ENCODE measurements at places on chromosomes 12 and 14. TPM values are rescaled to one million over a fixed set of nuclear protein-coding genes. Genes with fewer than 3 reads are reported as not detected.

GRCh38 chr12:110546339-110546738, 36.8 kb downstream of the PPTC7 start:
- no peak overlapping the region for H3K27ac ChIP-seq
- peaks cover 40% of the 10 kb centered on the region for H3K36me3 ChIP-seq
- DNase-seq = no peak
- peaks cover 93% of the 10 kb centered on the region for H3K4me1 ChIP-seq
- H3K27me3 ChIP-seq = no peaks in the 10 kb centered on the region

- H3K4me3 ChIP-seq = no peak overlapping the region
- H3K27ac ChIP-seq = peak overlapping the region; percentile 16
- no peaks in the 10 kb centered on the region for H3K27me3 ChIP-seq
- H3K36me3 ChIP-seq = peaks cover 51% of the 10 kb centered on the region
- DNase-seq = no peak
Observed at GRCh38 chr12:50188875-50189575, 21.9 kb upstream of the CERS5 start.

DNA sequence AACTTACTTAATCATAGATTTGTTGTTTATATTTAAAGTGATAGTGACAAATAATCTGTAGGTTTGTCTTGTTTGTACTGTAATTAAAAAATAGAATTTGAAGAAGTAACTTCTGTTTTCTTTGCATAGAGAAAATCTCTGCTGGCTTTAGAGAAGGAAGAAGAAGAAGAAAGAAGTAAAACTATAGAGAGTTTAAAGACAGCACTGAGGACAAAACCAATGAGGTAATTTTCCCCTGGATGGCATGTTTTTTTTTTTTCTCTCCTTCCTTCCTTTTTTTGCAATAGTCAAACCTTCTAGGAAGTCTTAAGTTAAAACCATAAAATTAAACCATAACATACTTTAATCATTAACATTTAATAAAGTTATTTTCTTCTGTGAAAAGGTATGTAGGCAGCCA, 131.9 kb downstream of the DAAM1 start:
- peaks cover 6% of the 10 kb centered on the region for H3K4me1 ChIP-seq
- DNase-seq = no peak
- H3K27ac ChIP-seq = peak overlapping the region; percentile 70
- H3K36me3 ChIP-seq = no peaks in the 10 kb centered on the region
- H3K27me3 ChIP-seq = no peaks in the 10 kb centered on the region
- H3K4me3 ChIP-seq = no peak overlapping the region

- peaks cover 52% of the 10 kb centered on the region for H3K36me3 ChIP-seq
- no peak for DNase-seq
- no peak overlapping the region for H3K4me3 ChIP-seq
- H3K4me1 ChIP-seq = no peaks in the 10 kb centered on the region
- H3K27me3 ChIP-seq = no peaks in the 10 kb centered on the region
Observed at GRCh38 chr14:74834692-74835392, 41.1 kb downstream of the PROX2 start.

- no peaks in the 10 kb centered on the region for H3K27me3 ChIP-seq
- no peaks in the 10 kb centered on the region for H3K36me3 ChIP-seq
- H3K4me3 ChIP-seq = no peak overlapping the region
Observed at GRCh38 chr12:74780182-74780849, 242.7 kb downstream of the ATXN7L3B start.

GRCh38 chr14:24399999-24400718, 1.4 kb downstream of the NYNRIN start:
- DNase-seq = no peak
- H3K36me3 ChIP-seq = no peaks in the 10 kb centered on the region
- H3K4me1 ChIP-seq = peaks cover 37% of the 10 kb centered on the region
- peak overlapping the region; percentile 63 for H3K4me3 ChIP-seq

GRCh38 chr12:113220593-113221180, 577 bp upstream of the TPCN1 start:
- H3K4me3 ChIP-seq = peak overlapping the region; percentile 56
- H3K4me1 ChIP-seq = peaks cover 37% of the 10 kb centered on the region
- H3K36me3 ChIP-seq = no peaks in the 10 kb centered on the region
- no peaks in the 10 kb centered on the region for H3K27me3 ChIP-seq
- DNase-seq = no peak

DNA sequence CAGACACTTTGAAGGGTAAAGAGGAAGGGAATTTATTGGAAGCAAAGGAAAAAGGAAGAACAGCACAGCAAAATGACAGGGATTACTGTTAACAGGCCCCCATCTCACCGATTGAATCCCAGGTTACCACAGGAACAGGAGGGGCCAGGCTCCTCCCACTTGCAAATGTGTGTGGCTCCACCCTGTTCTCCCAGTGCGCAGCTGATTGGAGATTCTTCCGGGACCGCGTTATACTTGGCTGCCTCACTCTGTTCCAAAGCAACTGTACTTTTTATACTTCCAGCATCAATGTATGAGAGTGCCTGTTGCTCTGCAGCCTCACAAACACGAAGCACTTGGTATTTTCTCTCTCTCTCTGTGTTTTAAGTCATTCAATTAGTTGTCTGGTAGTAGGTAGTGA, 273.6 kb upstream of the MDGA2 start:
- DNase-seq = no peak
- no peak overlapping the region for H3K4me3 ChIP-seq
- H3K27me3 ChIP-seq = no peaks in the 10 kb centered on the region
- no peaks in the 10 kb centered on the region for H3K36me3 ChIP-seq
- no peaks in the 10 kb centered on the region for H3K4me1 ChIP-seq

DNA sequence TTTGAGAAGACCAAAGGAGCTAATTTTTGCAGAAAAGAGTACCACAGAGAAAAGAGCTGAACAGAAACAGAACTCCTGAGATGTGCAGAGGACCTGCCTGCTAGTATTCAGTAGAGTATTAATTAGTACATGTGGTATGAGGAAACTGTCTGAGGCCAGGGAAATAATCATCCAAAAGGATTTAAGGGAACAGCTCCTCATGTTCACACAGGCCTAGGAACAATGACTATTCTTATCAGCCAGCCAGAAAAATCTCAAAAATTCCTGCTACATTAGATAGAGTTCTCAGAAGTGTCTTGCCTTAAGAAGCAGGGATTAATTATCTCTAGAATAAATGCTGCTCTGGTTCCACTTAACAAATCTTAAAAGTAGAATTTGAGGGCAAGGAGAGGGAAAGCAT, 36.4 kb downstream of the PKP2 start:
- H3K4me1 ChIP-seq = no peaks in the 10 kb centered on the region
- H3K36me3 ChIP-seq = no peaks in the 10 kb centered on the region
- no peak overlapping the region for H3K27ac ChIP-seq
- no peak overlapping the region for H3K4me3 ChIP-seq
- DNase-seq = no peak

DNA sequence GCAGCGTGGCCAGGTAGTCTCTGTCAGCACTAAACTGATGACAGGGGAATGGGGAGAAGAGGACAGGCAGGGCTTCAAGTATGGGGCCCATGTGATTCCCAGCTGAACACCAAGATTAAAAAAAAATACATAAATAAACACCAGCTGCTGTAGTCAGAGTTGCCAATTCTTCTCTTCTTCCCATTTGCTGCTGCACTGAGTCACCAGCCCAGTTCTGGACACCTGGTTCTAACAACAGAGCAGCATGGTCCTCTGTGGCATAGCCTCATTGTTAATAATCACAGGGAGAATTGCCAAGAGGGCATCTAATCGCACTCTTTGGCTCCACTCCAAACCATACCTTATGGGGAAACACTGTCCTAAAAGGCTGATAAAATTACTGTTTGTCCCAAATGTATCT, 15.1 kb downstream of the PPM1H start:
- no peak overlapping the region for H3K4me3 ChIP-seq
- DNase-seq = peak; percentile 35
- H3K36me3 ChIP-seq = no peaks in the 10 kb centered on the region

DNA sequence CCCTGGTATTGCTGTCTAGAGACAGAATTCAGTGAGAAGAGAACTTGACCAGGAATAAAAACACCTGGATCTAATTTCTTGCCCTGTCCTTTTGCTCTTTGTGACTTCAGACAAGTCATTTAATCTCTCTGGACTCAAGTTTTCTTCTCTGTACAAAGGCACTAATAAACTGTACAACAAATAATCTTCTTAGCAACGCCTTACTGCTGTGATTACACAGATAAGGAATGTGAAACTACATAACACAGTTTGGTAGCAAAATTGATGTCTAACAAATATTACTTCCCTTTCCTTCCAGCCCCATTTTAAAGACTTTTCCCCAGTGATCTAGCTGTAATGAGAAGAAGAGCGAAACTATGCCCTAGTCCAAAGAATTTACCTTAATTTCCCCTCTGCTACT, 69.3 kb downstream of the BCAT1 start:
- H3K4me3 ChIP-seq = no peak overlapping the region
- H3K27me3 ChIP-seq = no peaks in the 10 kb centered on the region
- no peak overlapping the region for H3K27ac ChIP-seq
- H3K36me3 ChIP-seq = no peaks in the 10 kb centered on the region
- no peaks in the 10 kb centered on the region for H3K4me1 ChIP-seq

DNA sequence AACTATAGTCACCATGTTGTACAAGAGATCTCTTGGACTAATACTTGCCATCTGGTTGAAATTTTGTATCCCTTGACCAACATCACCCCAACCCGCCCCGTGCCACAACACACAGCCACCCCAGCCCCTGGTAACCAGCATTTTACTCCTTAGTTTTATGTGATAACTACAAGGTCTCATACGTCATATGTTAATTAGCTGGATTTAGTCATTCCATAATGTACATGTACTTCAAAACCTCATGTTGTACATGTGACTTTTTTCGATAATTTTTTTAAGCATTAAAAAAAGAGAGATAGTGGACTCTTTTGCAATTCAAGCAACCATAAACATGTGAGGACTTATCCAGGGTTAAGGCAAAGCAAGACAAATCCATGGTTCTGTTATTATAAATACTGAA, 773.4 kb upstream of the NOVA1 start:
- H3K4me1 ChIP-seq = no peaks in the 10 kb centered on the region
- H3K4me3 ChIP-seq = no peak overlapping the region
- DNase-seq = no peak
- no peak overlapping the region for H3K27ac ChIP-seq
- no peaks in the 10 kb centered on the region for H3K27me3 ChIP-seq
- no peaks in the 10 kb centered on the region for H3K36me3 ChIP-seq

DNA sequence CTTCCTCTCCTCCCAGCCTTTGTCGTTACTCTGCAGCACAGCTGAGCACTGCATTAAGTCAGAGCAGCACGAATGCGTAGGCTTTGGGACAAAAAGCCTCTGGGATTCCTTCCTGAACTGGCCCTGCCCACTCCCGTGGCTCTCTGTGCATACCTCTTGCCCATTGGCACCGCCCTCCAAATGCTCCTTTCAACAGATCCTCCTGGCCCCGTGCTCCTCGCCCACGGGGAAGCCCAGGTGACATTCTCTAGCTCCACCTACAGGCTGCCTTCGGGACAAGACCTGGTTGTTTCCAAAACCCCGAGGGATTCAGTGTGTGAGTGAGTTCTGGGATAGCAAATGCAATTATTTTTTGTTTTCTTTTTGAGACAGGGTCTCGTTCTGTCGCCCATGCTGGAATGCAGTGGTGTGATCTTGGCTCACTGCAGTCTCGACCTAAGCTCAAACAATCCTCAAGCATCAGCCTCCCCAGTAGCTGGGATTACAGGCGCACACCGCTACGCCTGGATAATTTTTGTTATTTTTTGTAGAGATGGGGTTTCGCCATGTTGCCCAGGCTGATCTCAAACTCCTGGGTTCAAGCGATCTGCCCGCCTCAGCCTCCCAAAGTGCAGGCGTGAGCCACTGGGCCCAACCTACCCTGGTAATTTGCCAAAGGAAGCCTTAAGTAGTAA, 17.9 kb upstream of the TDRD9 start:
- peaks cover 14% of the 10 kb centered on the region for H3K4me1 ChIP-seq
- H3K4me3 ChIP-seq = no peak overlapping the region
- peak; percentile 94 for DNase-seq
- H3K27ac ChIP-seq = peak overlapping the region; percentile 5
- H3K36me3 ChIP-seq = peaks cover 56% of the 10 kb centered on the region

DNA sequence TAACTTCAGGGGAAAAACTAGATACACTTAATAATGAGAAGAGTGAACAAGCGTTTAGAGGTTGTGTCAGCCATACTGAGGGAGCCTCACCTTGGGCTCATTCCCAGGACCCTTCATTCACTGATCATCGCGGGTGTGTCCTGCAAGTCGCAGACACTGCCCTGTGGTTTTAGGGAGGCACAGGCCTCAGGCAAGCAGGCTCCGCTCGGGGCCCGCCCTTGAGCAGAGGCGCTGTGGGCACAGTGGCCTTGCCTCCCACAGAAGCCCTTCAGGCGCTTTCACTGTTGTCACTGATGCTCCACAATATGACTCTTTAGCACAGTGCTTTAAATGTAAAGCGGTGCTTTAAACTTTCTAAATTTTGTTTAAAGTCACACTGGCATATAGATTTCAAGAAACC, 67.4 kb downstream of the DDX51 start:
- no peak overlapping the region for H3K4me3 ChIP-seq
- no peaks in the 10 kb centered on the region for H3K27me3 ChIP-seq
- DNase-seq = no peak

DNA sequence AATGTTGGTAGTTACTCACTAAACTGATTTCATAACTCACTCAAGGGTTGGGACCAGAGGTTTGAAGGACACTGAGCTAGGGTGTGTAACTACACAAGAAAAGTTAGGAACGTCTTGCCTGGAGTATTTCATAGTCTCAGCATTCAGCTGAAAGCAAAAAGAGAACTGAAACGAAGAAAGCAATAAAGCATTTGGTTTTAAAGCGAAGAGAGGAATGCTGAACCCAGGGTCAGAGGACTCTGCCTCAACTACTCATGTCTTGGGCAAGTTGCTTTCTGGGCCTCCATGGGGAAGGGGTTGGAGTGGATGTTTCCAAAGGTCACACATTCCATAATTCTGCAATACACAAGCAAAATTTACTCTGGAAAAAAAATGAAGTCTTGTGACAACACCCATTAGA, 1.4 kb downstream of the GNS start:
- DNase-seq = peak; percentile 14
- H3K27me3 ChIP-seq = no peaks in the 10 kb centered on the region
- no peak overlapping the region for H3K4me3 ChIP-seq
- peak overlapping the region; percentile 21 for H3K27ac ChIP-seq
- no peaks in the 10 kb centered on the region for H3K36me3 ChIP-seq

GRCh38 chr12:112537710-112538396, 119.1 kb downstream of the PTPN11 start:
- H3K4me3 ChIP-seq = no peak overlapping the region
- H3K36me3 ChIP-seq = no peaks in the 10 kb centered on the region
- DNase-seq = no peak
- no peaks in the 10 kb centered on the region for H3K27me3 ChIP-seq
- H3K4me1 ChIP-seq = no peaks in the 10 kb centered on the region

DNA sequence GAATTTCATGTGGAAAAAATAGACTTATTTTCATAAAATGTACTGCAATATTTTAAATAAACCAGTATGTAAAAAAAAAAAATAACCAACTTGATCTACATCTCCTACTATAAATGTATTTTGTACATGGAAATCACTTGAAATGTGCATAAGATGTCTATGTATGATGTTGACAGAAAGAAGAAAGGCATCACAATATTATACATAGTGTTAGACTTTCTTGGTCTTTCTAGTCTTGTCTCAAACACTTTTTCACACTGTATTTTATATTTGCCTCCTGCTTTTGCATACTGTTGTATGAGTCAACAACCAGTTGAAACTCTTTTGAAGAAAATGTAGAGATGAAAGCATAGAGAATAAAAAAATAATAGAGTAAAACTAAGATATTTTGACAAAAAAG, 352.4 kb upstream of the MGAT4C start:
- H3K36me3 ChIP-seq = no peaks in the 10 kb centered on the region
- no peaks in the 10 kb centered on the region for H3K4me1 ChIP-seq
- DNase-seq = no peak
- no peaks in the 10 kb centered on the region for H3K27me3 ChIP-seq

Gene SLC5A8
- total RNA-seq = not detected

Gene HOXC4
- total RNA-seq = 3.5 TPM

Gene WSCD2
- total RNA-seq = 6.7 TPM

Gene TTC6
- 22.8 TPM for total RNA-seq

Gene SMIM41
- total RNA-seq = 7.8 TPM

Gene SPIC
- not detected for total RNA-seq

Gene SBNO1
- 13.4 TPM for total RNA-seq

Gene PTCSC3
- not detected for total RNA-seq

Gene RPL10L
- not detected for total RNA-seq

Gene MYF6
- total RNA-seq = not detected
